ENCODE measurements at places on chromosomes 1 and 21. TPM values are rescaled to one million over a fixed set of nuclear protein-coding genes. Genes with fewer than 3 reads are reported as not detected.

OR2M4 gene
- total RNA-seq = 0.31 TPM

IQGAP3 gene
- total RNA-seq = 5.9 TPM

KRTAP13-2 gene
- not detected for total RNA-seq

FOXD3 gene
- not detected for total RNA-seq

TCHH gene
- total RNA-seq = under 0.01 TPM

CTTNBP2NL gene
- total RNA-seq = 40.4 TPM

FAM229A gene
- total RNA-seq = 5.0 TPM

FCRL2 gene
- not detected for total RNA-seq

XCL2 gene
- not detected for total RNA-seq

TOR1AIP2 gene
- 68.9 TPM for total RNA-seq

EDN2 gene
- not detected for total RNA-seq

Data from parietal lobe (tissue), 2 donors.